ENCODE measurements at places on chromosomes 2 and 18. TPM values are rescaled to one million over a fixed set of nuclear protein-coding genes. Genes with fewer than 3 reads are reported as not detected.

RAX gene
- total RNA-seq: not detected

C1GALT1C1L gene
- not detected for total RNA-seq

SS18 gene
- total RNA-seq: 42.2 TPM

IL1RL2 gene
- 0.30 TPM for total RNA-seq

UGT1A1 gene
- total RNA-seq: not detected

KIAA2012 gene
- not detected for total RNA-seq

GRCh38 chr2:238868067-238868524 lies 20.2 kb downstream of the TWIST2 start:
- peaks cover 15% of the 10 kb centered on the region for H3K27me3 ChIP-seq
- H3K36me3 ChIP-seq: no peaks in the 10 kb centered on the region
- no peak overlapping the region for H3K4me3 ChIP-seq
- peaks cover 3% of the 10 kb centered on the region for H3K4me1 ChIP-seq
- H3K27ac ChIP-seq: no peak overlapping the region
- no peak for DNase-seq

DNA sequence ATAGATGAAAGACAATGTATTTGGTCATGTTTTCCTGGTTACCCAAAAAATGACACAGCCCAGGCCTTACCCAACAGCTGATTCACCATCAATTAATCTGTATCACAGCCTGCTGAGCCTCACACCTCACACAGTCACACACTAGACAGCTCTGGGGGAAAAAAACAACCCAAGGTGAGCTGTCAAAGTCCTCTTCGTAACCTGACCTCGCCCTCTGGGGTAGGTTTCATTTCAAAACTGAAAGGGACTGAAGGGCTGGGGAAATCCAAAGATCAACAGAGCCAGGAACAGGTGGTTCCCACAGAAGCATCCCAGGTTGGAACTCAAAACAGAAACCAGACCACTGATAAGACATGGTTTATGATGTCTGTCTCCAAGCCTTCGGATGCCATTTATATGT lies 18.2 kb upstream of the PCBP1 start:
- no peak overlapping the region for H3K4me3 ChIP-seq
- peaks cover 31% of the 10 kb centered on the region for H3K36me3 ChIP-seq
- H3K4me1 ChIP-seq: peaks cover 52% of the 10 kb centered on the region
- peak overlapping the region; percentile 94 for H3K27ac ChIP-seq
- no peaks in the 10 kb centered on the region for H3K27me3 ChIP-seq

DNA sequence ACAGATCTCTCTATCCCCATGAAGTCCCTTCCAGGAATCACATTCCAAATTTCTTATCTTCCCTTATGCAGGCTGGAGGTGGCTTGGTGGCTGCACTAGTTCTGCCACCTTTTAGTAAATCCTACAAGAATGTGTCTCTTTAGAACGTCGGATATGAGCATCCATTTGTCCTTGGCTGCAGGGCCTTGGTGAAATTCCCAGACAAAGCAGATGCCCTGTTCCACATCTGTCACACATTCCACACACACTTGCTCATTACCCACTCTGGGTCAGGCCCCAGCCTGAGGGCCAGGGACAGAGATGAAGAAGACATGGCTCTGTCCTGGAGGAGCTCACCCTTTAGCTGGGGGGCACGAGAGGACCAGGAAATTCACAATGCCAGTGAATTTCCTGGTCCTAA lies 31.2 kb upstream of the GPR17 start:
- H3K36me3 ChIP-seq: no peaks in the 10 kb centered on the region
- peaks cover 22% of the 10 kb centered on the region for H3K4me1 ChIP-seq
- no peak overlapping the region for H3K27ac ChIP-seq
- DNase-seq: peak; percentile 1
- H3K4me3 ChIP-seq: no peak overlapping the region

GRCh38 chr2:61787941-61788563 lies 65.8 kb downstream of the FAM161A start:
- no peak for DNase-seq
- no peak overlapping the region for H3K27ac ChIP-seq
- no peaks in the 10 kb centered on the region for H3K36me3 ChIP-seq
- peaks cover 2% of the 10 kb centered on the region for H3K27me3 ChIP-seq
- H3K4me3 ChIP-seq: no peak overlapping the region

DNA sequence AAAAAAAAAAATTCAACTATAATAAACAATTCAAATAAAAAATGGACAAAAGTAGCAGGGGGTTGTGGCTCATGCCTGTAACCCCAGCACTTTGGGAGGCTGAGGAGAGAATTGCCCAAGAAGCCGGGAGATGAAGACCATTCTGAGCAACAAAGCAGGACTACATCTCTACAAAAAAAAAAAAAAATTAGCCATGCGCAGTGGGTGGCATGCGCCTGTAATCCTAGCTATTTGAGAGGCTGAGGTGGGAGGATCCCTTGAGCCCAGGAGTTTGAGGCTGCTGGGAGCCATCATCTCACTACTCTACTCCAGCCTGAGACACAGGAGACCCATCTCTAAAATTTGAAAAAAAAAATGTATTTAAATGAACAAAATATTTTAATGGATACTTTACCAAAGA lies 4.4 kb upstream of the CACNB4 start:
- H3K4me3 ChIP-seq: no peak overlapping the region
- H3K27me3 ChIP-seq: peaks cover 28% of the 10 kb centered on the region
- H3K4me1 ChIP-seq: peaks cover 4% of the 10 kb centered on the region
- peaks cover 2% of the 10 kb centered on the region for H3K36me3 ChIP-seq

- H3K27me3 ChIP-seq: no peaks in the 10 kb centered on the region
- H3K4me1 ChIP-seq: peaks cover 9% of the 10 kb centered on the region
- no peak overlapping the region for H3K4me3 ChIP-seq
- H3K36me3 ChIP-seq: peaks cover 14% of the 10 kb centered on the region
- DNase-seq: peak; percentile 57
Observed at GRCh38 chr2:9914384-9915065, 37.0 kb upstream of the GRHL1 start.

DNA sequence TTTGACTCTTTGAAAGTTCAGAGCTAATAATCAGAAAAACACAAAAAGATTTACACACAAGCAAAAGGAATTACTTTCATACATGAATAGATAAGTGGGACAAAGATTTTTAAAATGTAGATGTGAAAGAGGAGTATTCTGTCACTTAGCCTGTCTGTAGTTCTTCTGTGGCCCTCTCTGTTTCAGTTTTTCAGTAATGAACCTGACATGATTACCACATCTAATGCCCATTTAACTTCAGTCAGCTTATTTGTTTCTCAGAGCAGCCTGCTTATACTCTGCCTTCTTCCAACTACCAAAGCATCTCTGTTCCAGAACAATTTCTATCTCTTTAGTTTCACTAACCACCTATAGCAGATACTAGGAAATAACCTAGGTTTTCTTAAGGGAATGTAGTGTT lies 34.4 kb upstream of the ACADL start:
- no peak overlapping the region for H3K4me3 ChIP-seq
- no peaks in the 10 kb centered on the region for H3K36me3 ChIP-seq
- no peak overlapping the region for H3K27ac ChIP-seq
- DNase-seq: no peak
- H3K4me1 ChIP-seq: no peaks in the 10 kb centered on the region
- peaks cover 5% of the 10 kb centered on the region for H3K27me3 ChIP-seq

GRCh38 chr2:234917211-234917975 lies 34.4 kb upstream of the SH3BP4 start:
- no peaks in the 10 kb centered on the region for H3K36me3 ChIP-seq
- peaks cover 14% of the 10 kb centered on the region for H3K27me3 ChIP-seq
- no peak overlapping the region for H3K4me3 ChIP-seq
- no peak overlapping the region for H3K27ac ChIP-seq
- DNase-seq: no peak
- H3K4me1 ChIP-seq: no peaks in the 10 kb centered on the region

DNA sequence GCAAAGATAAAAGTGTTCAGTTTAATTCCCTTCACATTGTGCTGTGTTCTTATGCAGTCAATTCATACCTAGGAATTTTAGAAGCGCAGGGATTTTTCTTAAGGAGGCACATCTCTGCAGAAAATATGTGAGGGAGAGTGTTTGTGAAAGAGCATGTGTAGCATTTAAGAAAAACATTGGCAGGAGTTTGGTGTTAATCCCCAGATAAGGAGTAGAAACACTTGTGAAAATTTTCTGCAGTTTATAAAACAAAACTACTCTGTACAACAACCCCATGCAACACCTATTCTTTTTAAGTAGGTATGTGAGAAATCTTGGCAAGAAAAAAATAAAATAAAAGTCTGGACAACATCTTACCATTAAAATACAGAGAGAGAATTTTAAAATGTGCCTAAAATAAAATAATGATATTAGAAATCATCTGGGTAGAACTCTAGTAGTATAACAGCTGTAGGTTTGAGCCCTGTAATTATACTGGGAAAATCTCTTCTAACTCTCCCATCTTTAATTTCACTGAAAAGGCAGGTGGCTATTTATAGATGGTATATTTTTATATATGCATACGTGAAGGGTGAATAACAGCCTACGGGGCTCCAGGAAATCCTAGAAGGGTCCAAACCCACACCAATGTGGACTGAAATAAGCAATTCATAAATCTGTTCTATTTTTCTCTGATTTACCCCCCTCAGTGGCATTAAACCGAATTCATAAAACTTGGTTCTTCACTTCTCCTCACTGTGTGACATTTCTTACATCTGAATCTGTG lies 6.6 kb downstream of the FZD7 start:
- no peak for DNase-seq
- H3K4me3 ChIP-seq: no peak overlapping the region
- no peaks in the 10 kb centered on the region for H3K4me1 ChIP-seq
- peaks cover 30% of the 10 kb centered on the region for H3K27me3 ChIP-seq
- no peak overlapping the region for H3K27ac ChIP-seq

Data from activated naive CD4-positive, alpha-beta T cell treated with anti-CD3 and anti-CD28 coated beads for 36 hours (primary cell).